ENCODE measurements at places on chromosomes 16 and 17. TPM values are rescaled to one million over a fixed set of nuclear protein-coding genes. Genes with fewer than 3 reads are reported as not detected.

DNA sequence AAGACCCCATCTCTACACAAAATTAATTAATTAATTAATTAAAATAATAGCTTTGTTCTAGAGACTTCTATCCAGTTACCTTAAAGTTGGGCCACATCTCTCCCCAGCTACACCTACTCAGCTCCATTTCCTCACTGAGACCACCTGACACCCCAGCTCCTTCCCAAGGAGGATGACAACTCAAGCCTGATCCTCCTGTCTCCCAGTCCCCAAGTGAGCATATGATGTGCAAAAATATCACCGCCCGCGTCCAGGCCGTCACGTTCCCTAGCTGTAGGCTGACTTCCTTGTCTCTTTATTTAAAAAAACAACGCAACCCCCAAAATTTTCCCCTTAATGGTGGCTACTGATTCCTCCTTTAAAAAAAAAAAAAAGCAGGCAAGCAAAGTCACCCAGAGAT, 120.2 kb upstream of the RCVRN start:
- no peak overlapping the region for H3K27ac ChIP-seq
- no peaks in the 10 kb centered on the region for H3K27me3 ChIP-seq
- H3K36me3 ChIP-seq, result no peaks in the 10 kb centered on the region
- H3K4me1 ChIP-seq, result no peaks in the 10 kb centered on the region

GRCh38 chr16:55571191-55571897, 4.9 kb downstream of the CAPNS2 start:
- no peak for DNase-seq
- H3K27me3 ChIP-seq, result no peaks in the 10 kb centered on the region
- no peak overlapping the region for H3K4me3 ChIP-seq
- H3K36me3 ChIP-seq, result no peaks in the 10 kb centered on the region
- H3K27ac ChIP-seq, result no peak overlapping the region

DNA sequence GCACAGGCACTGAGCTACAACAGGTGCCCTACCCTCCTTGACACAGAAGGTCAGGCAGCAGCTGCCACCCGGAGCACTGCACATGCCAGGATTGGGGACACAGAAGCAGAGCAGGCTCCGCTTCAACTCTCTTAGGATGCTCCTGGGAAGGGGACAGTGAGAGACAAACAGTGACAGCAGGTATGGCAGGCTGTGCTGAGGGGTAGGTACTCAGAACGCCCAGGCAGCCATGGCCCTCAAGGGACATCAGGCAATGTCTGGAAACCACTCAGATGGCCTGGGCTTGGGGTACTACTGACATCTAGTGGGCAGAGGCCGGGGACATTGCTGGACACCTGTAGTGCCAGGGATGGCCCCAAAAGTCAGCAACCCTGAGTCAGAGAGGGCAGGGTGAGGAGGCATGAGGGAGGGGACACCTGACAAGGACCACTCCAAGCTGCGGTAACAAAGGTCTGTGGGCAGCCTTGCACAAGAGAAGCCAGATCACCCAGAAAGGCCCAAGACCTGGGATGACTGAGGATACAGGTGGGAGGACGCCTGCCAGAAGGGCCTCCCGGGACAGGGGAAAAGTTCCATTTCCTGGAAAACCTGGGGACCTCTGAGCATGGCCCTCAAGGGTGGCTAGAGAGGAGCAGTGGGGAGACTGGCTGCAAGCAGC, 21.2 kb downstream of the PEMT start:
- H3K27me3 ChIP-seq, result no peaks in the 10 kb centered on the region
- H3K36me3 ChIP-seq, result no peaks in the 10 kb centered on the region
- peak; percentile 61 for DNase-seq
- H3K4me3 ChIP-seq, result no peak overlapping the region
- H3K4me1 ChIP-seq, result no peaks in the 10 kb centered on the region

GRCh38 chr16:379183-379960, 2.4 kb downstream of the PGAP6 start:
- no peak for DNase-seq
- no peaks in the 10 kb centered on the region for H3K27me3 ChIP-seq
- peaks cover 39% of the 10 kb centered on the region for H3K36me3 ChIP-seq
- H3K4me1 ChIP-seq, result peaks cover 9% of the 10 kb centered on the region
- H3K27ac ChIP-seq, result no peak overlapping the region

- peaks cover 26% of the 10 kb centered on the region for H3K4me1 ChIP-seq
- no peaks in the 10 kb centered on the region for H3K36me3 ChIP-seq
- no peak overlapping the region for H3K27ac ChIP-seq
- no peaks in the 10 kb centered on the region for H3K27me3 ChIP-seq
Observed at GRCh38 chr17:41393294-41393693, 4.1 kb downstream of the KRT31 start.

GRCh38 chr17:16391451-16391850, 10.6 kb downstream of the UBB start:
- no peak overlapping the region for H3K27ac ChIP-seq
- H3K36me3 ChIP-seq, result peaks cover 10% of the 10 kb centered on the region
- no peak overlapping the region for H3K4me3 ChIP-seq
- no peaks in the 10 kb centered on the region for H3K27me3 ChIP-seq
- H3K4me1 ChIP-seq, result no peaks in the 10 kb centered on the region

- no peak overlapping the region for H3K27ac ChIP-seq
- H3K27me3 ChIP-seq, result no peaks in the 10 kb centered on the region
- DNase-seq, result no peak
- H3K4me1 ChIP-seq, result no peaks in the 10 kb centered on the region
Observed at GRCh38 chr16:23408823-23409298, 44.1 kb downstream of the COG7 start.

The CCDC200 gene
- total RNA-seq, result not detected

DNA sequence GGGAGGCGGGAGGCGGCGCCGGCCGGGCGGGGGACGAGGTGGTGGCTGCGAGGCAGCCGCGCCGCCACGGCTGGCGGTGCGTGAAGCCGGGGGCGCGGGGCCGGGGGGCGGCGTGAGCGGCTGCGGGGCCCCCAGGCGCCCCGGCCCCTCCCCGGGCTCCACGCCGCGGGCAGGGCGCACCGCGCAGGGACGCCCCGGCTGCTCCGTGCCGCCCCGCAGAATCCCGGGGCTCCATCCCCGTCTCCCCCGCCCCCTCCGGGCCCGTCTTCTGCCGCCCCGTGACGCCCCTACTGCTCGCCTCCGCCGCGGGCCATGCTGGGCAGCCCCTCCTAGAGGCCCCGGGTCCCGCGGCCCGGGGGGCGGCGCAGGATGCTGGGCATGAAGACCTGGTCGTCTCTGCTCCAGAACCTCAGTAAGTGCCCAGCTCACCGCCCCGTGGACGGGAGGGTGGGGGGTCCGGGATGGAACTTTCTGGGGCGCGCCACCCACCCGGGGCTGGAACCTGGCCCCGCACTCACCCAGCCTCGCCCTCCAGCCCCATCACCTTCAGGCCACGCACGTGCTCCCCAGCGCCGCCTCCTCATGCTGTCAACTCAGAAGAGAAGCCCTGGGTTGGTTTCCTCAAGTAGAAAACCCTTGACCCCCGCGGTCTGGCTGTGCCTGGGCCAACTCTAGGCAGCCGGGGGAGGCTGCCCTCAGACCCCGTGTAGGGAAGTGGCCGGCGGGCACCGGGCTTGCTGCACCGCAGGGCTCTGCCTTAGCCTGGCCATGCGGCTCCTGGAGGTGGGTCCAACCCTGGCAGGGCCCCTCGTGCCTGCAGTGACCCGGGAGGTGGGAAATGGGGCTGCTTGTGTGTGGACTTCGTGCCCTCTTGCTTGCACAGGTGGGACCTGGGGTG, 150.2 kb upstream of the GSE1 start:
- no peaks in the 10 kb centered on the region for H3K36me3 ChIP-seq
- H3K4me1 ChIP-seq, result peaks cover 8% of the 10 kb centered on the region
- no peak overlapping the region for H3K27ac ChIP-seq
- no peak overlapping the region for H3K4me3 ChIP-seq

The ACD gene
- total RNA-seq, result 49.9 TPM

GRCh38 chr17:47993031-47993564, 22.2 kb downstream of the CDK5RAP3 start:
- no peaks in the 10 kb centered on the region for H3K36me3 ChIP-seq
- H3K4me1 ChIP-seq, result peaks cover 12% of the 10 kb centered on the region
- H3K27ac ChIP-seq, result no peak overlapping the region
- H3K27me3 ChIP-seq, result no peaks in the 10 kb centered on the region
- no peak for DNase-seq

DNA sequence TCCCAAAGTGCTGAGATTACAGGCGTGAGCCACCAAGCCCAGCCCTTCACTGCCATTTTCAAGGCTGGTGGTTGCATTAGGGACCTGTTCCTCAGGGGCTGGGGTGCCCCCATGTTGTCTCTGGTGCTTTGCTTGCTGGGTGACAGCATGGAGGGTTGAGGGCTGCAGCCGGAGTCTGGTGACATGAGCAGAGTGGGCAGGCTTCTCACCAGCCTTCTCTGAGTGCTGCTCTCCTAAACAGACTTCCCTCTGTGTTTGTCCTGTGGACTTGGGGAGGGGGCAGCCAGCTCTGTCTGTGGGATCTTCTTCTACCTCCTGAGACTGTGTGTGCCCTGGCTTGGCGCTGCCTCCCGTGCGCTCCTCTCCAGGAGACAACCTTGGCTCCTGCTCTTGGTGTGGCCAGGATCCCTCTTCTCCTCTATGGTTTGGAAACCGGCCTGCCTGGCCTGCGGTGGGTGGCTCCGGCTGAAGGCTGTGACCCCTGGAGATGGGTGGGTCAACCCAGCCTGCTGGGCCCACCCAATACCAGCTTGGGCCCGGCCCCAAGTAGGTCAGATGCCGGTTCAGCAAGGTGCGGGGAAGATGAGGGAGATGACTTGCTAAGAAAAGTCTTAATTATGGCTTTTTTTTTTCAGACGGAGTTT, 72.1 kb downstream of the PDPK1 start:
- DNase-seq, result no peak
- H3K4me1 ChIP-seq, result no peaks in the 10 kb centered on the region
- H3K27me3 ChIP-seq, result no peaks in the 10 kb centered on the region
- H3K27ac ChIP-seq, result no peak overlapping the region

DNA sequence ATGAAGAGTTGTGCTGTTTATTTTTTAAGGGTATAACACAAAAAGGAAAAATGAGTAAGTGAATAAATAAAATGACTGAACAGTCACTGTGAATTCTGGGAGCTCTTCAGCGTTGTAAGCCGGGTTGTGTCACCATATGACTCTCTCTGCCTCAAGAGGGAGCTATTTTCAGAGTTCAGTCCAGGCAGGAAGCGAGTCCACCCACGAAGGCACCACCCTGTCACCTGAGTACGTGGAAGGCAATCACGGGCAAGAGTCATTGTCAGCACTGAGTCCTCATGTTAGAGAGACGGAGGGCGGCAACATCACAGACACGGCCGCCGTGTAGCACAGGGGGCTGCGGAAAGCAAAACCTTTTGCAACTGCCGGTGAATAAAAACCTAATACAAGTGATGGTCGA, 227.6 kb downstream of the UTP18 start:
- no peak overlapping the region for H3K4me3 ChIP-seq
- peaks cover 60% of the 10 kb centered on the region for H3K27me3 ChIP-seq
- no peaks in the 10 kb centered on the region for H3K36me3 ChIP-seq
- H3K27ac ChIP-seq, result no peak overlapping the region
- DNase-seq, result peak; percentile 11

DNA sequence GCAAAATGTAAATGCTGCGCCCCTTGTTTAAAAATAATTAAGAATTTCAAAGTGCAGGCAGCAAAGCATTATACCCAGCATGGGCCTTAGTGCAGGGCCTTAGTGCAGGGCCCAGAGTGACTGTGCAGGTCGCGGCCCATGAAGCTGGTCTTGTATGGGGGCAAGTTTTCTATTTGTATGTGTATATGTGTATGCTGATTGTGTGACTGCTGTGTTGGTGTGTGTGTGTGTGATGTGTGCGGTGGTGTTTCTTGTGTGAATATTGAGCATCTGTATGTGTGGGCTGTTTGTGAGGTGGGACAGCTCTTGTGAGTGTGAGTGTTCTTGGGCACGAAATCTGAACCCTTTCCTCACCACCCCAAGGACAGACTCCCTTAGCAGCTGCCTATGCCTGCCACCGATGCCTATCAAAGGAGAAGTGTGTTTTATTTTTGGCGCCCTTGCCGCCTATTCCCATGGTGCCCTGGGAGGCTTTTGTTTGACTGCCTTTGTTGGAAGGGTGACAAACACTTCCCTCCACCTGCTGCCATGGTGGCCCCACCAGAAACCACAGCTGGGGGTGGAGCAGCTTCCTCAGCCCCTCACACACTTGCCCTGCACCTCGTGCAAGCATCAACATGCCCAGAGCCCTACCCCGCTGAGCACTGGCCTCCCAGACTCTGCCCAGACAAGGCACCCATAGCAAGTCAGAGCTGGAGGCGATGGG, 18.0 kb downstream of the CCR7 start:
- peaks cover 4% of the 10 kb centered on the region for H3K36me3 ChIP-seq
- DNase-seq, result no peak
- H3K27me3 ChIP-seq, result peaks cover 26% of the 10 kb centered on the region
- no peak overlapping the region for H3K4me3 ChIP-seq

The COPZ2 gene
- 1.2 TPM for total RNA-seq

The RRAD gene
- 2.2 TPM for total RNA-seq

The ABCC12 gene
- not detected for total RNA-seq

DNA sequence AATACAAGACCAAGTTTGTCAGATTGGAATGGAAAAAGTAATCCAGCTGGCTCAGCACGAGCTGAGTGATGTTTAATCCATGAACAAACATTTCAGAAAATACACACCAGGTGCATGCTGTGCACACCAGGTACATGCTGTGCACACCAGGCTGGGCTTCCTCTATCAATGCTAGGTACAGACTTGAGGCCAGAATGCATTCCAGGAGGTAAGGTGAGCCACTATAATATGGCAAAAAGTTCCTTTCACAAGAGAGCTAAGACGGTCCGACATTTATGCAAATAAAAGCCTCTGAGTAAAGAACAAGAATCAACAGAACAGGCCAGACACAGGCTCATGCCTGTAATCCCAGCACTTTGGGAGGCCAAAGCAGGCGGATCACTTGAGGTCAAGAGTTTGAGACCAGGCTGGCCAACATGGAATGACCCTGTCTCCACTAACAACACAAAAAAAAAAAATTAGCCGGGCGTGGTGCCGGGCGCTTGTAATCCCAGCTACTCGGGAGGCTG, 128.2 kb downstream of the ZNF778 start:
- H3K27me3 ChIP-seq, result no peaks in the 10 kb centered on the region
- DNase-seq, result no peak
- no peak overlapping the region for H3K4me3 ChIP-seq
- peaks cover 36% of the 10 kb centered on the region for H3K36me3 ChIP-seq
- H3K27ac ChIP-seq, result no peak overlapping the region
- peaks cover 69% of the 10 kb centered on the region for H3K4me1 ChIP-seq

DNA sequence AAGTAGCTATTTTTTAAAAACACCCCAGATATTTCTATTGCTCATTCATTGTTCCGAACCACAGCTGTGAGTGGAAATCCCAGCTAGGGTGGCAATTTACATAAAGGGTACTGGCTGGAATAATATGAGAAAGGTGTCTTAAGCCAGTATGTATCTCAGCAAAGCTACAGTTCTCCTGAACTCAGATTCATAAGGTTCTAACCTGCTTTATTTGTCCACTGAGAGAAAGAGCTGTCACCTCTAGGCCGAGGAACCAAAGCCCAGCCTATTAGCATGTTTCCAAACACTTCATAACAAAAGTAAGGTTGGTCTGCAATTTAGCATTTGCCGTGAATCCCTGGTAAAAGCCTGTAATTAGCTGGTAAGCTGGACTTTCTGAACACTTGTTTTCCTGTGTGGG, 57.0 kb upstream of the CLEC19A start:
- H3K4me3 ChIP-seq, result no peak overlapping the region
- H3K27ac ChIP-seq, result no peak overlapping the region
- no peak for DNase-seq

The RAPGEFL1 gene
- total RNA-seq, result 86.3 TPM

GRCh38 chr16:31088459-31089183, at the start of gene PRSS53:
Gene PRSS53 (minus strand): TSS chr16:31088943. CDS start chr16:31088809, 134 bp downstream.
- no peak within 1 kb of the TSS for H3K4me3 ChIP-seq
- DNase-seq, result no peak
- H3K27ac ChIP-seq, result no peak within 1 kb of the TSS
- peaks cover 24% of the 10 kb centered on the region for H3K36me3 ChIP-seq
- no peaks in the 10 kb centered on the region for H3K4me1 ChIP-seq

Data from Calu3 (cell line).